ENCODE measurements at places on chromosomes 1 and 21.

- no peak for DNase-seq
Observed at GRCh38 chr1:243980471-243980870, 70.6 kb upstream of the ZBTB18 start.

DNA sequence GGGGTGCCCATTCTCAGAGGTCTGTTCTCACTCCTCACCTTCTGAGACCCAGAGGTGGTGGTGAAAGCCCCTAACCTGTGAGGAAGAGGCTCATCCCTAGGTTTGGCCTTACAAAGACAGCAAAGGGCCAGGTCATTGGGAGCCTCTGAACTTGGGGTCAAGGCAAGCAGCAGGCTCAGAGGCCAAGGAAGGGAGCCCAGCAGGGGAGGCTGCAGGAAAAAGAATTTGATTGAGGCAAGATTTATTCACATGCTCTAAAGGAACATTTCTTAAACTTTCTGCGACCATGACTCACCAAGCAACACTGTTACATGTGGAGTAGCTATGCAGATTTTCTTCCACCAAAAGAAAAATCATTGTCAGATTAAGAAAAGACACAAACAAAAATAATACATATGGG, 132.5 kb upstream of the SYT6 start:
- DNase-seq = no peak

DNA sequence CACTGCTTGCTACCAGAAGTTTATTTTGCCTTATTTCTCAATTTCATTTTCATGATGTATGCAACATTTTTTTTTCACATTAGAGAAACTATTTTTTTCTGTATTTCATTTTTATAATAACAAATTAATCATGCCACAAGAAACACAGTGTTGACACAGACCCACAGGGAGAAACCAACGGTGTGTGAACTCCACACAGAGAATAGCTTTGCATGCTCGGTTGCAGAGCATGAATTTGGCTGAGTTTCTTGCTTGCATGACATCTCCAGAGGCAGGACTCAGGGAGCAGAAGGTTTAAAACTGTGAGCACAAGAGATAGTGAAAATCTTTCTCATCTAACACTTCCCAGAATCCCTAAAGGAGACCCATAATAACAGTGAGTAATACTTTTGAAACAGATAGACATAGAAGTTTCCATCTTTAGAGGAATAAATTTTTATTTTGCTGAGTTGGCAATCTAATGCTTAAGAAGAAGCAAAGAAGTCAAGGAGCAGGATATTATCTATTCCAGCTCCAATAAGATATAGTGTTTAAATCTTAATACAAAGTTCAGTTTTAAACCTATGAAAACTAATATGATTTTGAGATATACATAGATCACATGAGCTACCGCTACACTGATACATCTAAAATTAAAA, 890.9 kb downstream of the MRPL39 start:
- no peak for DNase-seq

DNA sequence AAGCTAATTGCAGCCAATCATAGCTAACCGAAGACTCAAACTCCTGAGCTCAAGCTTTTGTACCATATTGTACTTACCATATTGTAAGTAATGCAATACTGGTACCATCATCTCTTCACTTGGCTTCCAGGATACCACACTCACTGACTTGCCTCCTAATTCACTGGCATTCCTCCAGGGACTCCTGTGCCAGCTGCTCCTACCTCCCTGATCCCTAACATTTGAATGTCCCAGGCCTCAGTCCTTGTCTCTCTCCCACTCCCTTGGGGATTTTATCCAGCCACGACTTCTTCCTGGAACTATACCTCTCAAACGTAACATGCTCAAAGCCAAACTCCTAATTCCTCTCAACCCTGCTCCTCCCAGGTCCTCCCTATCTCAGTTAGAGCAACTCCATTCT, 33.8 kb downstream of the USP48 start:
- no peak for DNase-seq

DNA sequence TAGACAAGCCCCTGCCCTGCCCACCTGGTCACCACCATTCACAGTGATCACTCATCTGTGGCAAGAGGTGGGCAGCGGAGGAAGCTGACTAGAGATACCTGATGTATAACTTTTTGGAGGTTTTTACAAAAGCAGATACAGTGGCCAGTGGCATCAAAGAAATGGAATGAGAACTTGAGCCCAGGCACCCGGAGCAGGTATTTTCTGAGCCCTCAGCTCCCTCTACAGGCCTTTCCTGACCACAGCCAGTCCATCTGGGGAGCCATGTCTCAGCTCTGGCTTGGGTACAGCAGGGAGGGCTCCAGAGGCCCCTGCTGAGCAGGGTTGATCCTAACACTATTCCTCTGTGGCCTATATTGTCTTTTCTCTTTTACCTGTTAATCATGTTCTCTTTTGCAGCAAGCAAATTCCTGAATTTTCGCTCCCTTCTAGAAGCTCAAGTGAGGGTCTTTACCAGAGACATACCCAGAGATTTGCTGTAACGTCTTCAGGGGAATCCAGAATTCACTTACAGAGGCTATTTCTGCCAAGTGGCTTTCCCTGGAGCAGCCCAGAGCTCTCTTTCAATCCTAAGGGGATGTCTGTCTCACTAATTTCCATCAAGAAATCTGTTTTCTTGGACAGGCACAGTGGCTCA, 27.3 kb downstream of the GPR157 start:
- DNase-seq = peak; percentile 74

DNA sequence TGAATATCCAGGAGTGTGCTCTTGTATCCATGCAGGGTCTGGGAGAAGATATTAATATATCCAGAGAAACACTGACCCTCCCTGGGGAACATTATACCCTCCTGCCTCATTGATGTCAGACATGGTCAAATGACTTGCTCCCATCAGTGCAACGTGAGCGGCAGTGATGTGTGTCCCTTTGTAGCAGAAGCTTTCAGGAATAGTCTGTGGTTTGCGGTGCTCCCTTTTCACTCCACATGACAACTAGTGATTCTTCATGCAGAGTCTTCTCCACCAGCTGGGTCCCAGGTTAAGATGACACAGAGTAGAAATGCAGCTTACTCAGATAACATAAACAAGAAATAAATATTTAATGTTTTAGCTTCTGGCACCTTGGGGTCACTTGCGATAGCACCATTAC, 31.9 kb upstream of the LYPD8 start:
- no peak for DNase-seq

GRCh38 chr1:26723013-26723991, 27.5 kb downstream of the ARID1A start:
- DNase-seq = peak; percentile 91

DNA sequence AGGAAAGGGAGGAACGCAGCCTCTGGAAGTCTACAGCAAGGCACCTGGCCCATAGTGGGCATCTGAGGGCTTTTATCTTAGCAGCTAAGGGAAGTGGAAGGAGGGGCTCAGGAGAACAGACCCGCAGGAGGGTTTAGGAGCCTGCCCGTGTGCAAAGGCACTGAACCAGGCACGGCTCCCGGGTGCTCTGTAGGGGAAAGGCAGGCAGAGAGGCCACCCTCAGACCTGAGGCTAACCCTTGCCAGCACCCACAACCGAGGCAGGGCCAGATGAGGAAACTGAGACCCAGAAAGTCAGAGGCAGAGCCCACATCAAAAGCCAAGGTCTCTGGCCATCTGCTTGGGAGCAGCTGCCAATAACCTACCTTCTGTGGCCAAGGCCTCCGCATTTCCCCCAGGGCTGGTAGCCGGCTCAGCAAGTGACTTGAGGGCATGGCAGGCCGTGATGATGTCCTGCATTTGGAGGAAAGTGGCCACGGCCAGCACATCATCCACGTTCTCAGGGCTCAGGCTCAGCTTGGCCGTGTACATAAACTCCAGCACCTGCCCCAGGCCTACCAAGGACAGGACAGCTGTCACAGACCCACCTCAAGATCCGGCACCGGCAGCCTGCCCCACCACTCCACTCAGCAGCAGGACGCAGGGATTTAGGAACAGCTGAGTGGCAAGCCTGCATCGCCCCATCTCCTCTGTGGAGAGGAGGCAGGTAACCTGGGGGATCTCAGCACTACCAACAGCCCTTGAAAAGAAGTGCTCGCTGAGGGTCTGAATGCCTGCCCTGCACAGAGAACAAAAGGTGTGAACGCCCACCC, 29.1 kb downstream of the ZBTB17 start:
- no peak for DNase-seq

DNA sequence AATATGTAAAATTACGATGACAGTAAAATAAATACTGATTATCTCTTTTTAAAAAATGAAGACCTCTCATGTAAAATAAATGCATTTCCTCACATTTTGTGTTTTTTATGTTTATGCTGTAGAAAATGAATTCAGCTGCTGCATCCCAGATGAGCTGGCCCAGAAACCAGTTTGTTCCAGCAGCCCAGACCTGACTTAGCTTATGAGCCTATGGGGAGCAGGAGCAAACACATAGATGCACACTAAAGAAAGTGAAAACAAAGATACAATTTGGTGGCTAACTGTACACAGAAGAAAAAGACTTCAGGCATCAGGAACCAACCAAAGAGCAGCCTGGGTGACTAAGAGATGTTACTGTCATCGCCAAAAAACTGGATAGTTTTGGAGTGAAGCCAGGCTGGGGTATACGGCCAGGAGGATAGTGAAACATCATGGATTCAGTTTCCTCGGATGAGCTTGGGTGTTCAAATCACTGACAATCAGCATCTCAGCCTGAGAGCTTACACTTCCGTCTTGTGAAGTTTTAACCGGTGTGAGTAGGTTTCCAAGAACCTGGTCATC, 113.9 kb upstream of the BACE2 start:
- no peak for DNase-seq

DNA sequence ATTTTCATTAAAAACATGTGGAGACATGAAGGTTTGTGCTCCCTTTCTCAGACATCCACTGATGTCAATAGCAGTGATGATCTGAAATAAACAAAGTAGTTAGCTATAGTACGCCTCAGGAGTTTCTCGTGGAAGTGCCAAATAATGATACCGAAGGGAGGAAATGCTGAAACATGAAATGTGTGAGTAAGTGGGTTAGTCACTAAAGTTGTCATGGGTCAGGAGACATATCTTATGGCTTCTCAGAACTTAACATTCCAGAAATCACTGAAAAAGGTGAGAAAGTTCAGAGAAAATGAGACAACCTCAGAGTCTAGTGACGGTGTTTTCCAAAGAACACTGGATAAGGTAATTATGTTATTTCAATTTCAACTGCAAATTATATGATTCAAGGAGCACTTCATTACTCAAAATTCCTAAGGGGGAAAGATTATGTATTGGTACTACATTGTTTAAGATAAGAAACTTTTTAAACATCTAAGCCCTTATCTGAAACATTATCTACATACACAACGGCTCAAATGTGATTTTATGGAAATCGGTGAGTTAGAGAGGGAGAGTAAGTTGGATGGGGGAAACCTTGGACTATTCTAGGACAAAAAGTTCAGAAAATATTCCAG, 20.6 kb downstream of the NIBAN1 start:
- no peak for DNase-seq

DNA sequence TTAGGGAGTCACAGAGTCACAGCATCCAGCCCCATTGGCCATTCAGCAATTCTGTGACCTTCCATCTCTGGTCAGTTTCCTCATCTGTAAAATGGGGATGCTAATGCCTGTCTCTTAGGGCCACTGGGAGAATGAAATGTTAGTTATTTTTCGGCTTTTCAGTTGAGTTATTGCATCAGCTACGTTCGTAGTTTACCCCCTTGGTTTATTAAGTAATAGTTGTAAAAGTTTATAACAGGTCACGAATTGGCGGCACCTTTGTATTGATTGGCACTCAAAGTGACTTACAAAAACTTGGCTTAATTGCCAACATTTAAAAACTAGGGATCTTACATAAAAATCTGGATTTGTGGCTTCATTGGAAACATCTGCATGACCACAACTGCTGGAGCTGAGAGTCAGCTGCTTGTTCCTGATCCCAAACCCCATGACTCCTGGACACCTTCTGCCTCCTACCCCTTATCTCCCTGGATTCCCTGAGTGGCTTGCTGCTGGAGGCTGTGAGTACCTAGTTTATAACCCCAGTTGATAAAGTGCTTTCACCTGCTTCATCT, 23.0 kb upstream of the SLC1A7 start:
- DNase-seq = peak; percentile 50

DNA sequence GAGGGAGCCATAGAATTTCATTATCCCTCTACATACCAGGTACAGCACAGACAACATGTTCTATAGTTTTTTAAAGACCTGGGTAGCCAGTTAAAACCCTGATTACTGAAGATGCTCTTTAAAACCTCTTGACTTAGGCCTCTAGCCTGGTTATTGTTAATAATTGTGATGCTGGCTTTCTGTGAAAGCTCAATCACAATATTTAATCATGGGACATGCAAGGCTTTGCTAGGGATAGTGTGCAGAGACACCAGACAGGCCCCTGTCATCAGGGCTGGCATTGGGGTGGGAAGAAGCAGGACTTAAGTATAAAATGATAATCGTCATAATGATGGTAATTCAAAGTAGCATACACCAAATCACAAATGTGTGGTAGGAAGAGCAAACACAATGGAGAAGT, 274.4 kb downstream of the PTBP2 start:
- no peak for DNase-seq

DNA sequence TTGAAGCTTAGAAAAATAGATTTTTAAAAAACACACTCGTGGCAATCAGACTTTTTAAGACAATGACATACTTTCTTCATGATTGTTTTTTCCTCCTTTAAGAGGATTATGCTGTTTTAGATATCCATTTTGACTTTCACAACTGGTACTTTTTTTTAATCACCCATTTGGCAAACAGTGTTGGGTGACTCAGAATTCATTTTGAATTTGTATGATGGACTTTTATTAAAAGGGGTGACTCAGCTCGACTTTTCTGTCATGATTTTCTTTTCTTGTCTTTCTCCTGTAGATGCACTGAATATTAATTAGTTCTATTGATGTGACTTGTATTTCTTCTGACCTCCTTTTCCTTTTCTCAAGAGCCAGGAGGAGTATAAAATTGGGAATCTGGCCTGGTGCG, 44.7 kb downstream of the FMN2 start:
- DNase-seq = no peak

GRCh38 chr1:153533689-153534201, 2.0 kb downstream of the S100A6 start:
- peak; percentile 72 for DNase-seq

DNA sequence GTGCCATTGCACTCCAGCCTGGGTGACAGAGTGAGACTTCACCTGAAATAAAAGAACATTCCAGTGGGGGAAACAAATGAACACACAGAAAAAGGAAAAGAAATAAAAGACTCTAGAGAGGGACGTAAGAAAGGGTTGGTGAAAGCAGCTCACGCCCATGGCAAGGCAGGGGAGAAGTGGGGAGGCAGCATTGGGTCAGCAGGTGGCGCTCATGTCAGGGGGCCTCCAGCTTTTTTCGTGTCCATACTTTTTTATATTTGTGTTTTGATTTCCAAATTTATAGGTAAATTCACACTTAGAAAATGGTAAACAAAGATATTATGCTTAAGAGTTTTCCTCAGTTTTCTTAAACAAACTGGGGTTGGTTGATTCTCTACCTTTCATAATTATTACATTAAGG, 45.5 kb downstream of the VPS13D start:
- peak; percentile 39 for DNase-seq

- no peak for DNase-seq
Observed at GRCh38 chr1:64692911-64693310, 52.0 kb upstream of the RAVER2 start.

GRCh38 chr1:150805899-150806298, 2.2 kb downstream of the CTSK start:
- no peak for DNase-seq
